Stimulated activated CD8-positive, alpha-beta memory T cell treated with anti-CD3 and anti-CD28 coated beads, Interleukin-4, amount 100 ng/mL, for 1 hour (primary cell): ENCODE measurements at places on chromosomes 2 and 18.

- DNase-seq, result no peak
Measured at GRCh38 chr2:164538240-164538866, 82.9 kb downstream of the GRB14 start.

- DNase-seq, result no peak
Measured at GRCh38 chr2:73252238-73253027, 18.3 kb downstream of the CCT7 start.

DNA sequence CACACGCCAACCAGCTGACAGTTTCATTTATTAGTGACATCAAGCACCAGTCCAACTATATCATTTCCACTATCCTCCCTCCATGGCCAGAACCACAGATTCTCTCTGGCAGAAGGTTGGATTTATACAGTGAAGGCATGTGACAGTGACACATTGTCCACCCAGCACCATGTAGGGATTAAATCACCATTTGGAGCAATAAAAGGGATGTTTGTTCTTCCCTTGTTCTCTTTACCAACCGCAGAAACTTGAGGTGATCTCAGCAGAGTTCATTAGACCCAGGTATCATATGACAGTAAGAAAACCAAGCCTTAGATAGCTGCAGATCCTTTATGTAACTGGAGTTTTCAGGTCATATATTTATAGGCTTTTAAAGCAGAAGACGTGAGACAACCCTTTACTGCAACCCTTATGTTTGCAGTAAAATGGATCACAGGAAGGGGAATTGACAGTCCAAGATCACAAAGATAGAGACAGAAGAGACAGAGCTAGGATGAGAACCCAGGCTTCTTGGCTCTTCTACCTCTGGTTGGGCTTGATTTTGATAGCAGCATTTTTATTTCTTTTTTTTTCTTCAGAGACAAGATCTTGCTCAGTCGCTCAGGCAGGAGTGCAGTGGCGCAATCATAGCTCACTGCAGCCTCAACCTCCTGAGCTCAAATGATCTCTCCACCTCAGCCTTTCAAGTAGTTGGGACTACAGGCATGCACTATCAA lies 80.1 kb downstream of the XDH start:
- no peak for DNase-seq

- DNase-seq, result no peak
Measured at GRCh38 chr2:236905976-236906375, 179.7 kb upstream of the COPS8 start.

DNA sequence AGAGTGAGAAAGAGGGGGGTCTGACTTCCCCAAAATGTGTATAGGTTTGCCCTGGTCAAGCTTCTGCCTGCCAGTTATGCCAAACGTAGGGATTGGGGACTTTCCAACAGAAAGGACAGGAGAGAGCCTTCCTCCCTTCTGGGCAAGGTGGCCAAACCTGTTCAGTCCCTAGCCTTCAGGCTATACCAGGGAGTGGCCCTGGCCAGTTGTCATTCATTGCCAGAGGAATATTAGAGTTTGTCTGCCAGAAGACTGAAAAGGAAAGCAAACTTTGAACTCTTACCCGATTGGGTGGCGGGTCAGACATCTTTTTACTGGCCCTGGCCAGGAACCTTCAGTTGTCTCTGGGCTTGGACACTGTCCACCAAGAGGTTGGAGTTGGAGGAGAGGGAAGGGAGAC lies 22.1 kb downstream of the RAB3GAP1 start:
- no peak for DNase-seq

GRCh38 chr18:36179562-36180355 lies 7.5 kb upstream of the MOCOS start:
- DNase-seq, result no peak

DNA sequence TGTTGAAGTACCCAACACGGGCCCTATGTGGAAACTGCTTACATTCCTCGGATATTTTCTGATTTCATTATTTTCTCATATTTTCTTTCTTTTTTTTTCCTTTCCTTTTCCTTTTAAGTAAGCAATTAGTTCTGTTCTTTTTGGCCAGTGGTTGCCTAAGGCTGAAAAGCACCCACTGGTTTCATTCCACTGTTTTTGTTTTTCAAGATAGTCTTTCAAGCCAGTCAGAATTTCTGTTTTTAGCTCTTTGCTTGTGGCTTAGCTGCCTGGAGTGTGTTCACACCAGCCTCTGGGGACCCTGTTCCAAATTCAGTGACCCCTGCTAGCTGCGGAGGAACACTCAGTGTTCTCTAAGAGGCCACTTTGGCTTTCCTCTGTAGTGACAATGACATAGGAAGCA lies 73.6 kb downstream of the NRP2 start:
- no peak for DNase-seq

DNA sequence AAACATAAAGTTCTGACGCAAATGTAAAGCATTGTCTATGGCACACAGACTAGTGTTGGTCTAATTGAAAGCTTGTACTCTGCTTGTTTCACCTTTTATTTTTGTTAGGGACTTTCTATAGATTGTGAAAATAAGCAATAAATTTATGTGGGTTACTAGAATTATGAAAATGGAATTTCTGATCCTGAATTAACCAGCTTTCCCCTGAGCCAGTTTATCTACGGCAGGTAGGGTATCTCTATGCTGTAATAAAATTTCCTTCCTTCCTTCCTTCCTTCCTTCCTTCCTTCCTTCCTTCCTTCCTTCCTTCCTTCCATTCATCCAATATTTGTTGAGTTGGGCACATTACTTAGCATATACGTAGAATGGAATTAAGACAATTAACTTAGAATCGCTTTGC lies 362.6 kb upstream of the SPRED2 start:
- DNase-seq, result no peak

DNA sequence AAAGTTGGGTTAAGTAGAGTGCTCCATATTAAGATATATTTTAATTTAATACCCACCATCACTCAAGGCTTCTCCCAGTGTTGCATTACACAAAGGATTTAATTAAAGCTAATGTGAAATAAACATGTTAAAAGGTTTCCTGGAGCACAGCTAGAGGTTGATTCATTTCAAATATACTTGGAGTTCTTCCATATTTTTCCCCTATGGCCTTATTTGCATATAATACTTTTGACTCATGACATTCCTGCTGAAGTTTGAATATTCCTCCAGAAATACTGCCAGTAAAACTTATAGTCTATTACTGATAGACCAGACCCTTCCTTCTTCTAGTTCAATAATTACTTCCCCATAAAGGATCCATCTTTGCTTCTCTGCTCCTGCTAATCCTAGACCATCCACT lies 227.5 kb downstream of the GULP1 start:
- no peak for DNase-seq

DNA sequence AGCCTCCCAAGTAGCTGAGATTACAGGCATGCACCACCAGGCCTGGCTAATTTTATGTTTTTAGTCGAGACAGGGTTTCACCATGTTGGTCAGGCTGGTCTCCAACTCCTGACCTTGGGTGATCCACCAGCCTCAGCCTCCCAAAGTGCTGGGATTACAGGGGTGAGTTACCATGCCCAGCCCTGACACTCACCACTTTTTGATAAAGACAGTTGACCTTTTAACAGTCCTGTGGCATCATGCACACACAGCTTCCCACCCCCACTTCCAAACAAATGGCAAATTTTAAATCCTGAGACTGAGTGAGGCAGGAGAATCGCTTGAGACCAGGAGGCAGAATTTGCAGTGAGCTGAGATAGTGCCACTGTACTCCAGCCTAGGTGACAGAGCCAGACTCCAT lies 6.2 kb upstream of the DNAJB2 start:
- DNase-seq, result no peak

- DNase-seq, result no peak
Measured at GRCh38 chr2:226483745-226484619, 315.6 kb downstream of the IRS1 start.

- DNase-seq, result no peak
Measured at GRCh38 chr2:32678825-32679224, 51.0 kb downstream of the TTC27 start.

GRCh38 chr2:119888680-119889079 lies 124.2 kb upstream of the EPB41L5 start:
- DNase-seq, result no peak

DNA sequence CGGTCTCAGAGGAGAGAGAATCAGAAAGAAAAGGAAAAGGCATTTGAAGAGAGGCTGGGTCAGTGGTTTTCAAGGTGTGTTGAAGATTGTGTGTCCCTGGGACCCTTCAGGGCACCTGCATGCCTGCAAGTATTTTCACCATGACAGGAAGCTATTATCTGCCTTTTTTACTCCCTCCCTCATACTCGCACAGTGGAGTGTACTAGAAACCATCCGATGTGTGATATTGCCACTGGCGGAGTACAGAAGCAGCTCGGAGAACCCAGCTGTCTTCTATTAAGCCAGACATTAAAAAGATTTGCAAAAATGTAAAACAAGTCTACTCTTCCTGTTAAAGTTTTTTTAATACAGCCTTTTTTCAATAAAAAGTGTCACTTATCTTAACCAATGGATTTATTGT lies 33.7 kb upstream of the RFX8 start:
- DNase-seq, result no peak

- peak; percentile 48 for DNase-seq
Measured at GRCh38 chr2:85266146-85267041, 61.4 kb downstream of the TGOLN2 start.

DNA sequence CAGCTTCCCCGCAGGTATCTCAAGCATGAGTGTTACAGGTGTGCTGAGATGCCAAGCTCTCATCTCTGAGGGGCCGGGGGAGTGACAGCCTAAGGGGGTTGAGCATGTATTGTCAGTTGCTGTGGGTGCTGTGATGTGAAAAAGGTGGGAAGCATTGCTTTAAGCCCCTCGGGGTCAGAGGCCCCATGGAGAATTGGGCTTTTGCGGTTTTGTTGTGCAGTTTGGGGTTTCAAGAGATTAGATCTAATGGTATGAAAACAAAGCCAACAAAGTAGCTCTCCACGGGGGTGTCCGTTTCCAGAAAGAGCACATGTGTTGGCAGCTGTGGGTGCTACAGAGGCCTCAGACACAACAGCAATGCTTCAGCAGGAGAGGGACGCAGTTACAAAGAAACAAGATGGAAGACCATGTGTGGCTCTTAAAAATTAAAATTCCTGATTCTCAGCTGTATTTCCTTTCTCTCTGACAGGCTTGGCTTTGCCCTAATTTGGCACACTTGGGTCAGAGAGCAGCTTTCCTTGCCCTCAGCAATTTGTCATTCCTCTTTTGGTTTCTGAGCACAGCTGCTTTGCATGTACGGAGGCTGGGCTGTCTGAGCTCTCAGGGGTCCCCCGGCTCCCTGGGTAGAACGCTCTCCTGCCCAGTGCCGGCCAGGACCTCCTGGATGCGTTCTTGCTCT lies 69.9 kb downstream of the TMEM247 start:
- no peak for DNase-seq

DNA sequence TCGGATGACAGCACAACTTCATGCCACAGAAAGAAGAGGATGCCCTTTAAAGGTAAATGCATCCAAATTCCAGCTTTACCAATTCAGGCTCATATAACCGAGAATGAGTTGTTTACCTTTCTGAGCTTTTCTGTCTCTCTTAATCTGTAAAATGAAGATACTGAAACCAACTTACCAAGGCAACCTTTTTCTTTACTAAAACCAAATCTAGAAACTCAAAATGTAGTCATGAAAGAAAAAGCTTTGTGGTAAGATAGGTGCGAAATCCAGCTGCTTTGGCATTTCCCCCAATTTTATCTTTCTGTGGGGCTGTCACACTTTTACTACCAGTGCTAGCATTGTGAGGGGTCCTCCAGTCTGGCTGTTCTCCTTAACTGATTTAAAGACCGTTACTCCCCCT lies 240.4 kb downstream of the IKZF2 start:
- no peak for DNase-seq

- DNase-seq, result no peak
Measured at GRCh38 chr2:64654063-64654811, 524 bp upstream of the SERTAD2 start.

DNA sequence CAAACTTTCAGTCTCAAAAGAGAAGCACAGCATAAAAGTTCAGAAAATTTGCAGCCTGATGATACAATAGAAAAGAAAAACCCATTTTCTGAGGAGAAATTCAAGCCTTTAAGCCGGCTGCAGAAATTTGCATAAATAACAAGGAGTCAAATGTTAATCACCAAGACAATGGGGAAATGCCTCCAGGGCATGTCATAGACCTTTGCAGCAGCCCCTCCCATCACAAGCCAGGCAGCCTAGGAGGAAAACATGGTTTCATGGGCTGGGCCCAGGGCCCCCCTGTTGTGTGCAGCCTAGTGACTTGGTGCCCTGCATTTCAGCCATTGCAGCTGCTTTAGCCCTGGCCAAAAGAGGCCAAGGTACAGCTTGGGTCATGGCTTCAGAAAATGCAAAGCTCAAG lies 54.1 kb upstream of the CAVIN2 start:
- no peak for DNase-seq

GRCh38 chr2:174529916-174530315 lies 43.1 kb upstream of the GPR155 start:
- DNase-seq, result no peak

DNA sequence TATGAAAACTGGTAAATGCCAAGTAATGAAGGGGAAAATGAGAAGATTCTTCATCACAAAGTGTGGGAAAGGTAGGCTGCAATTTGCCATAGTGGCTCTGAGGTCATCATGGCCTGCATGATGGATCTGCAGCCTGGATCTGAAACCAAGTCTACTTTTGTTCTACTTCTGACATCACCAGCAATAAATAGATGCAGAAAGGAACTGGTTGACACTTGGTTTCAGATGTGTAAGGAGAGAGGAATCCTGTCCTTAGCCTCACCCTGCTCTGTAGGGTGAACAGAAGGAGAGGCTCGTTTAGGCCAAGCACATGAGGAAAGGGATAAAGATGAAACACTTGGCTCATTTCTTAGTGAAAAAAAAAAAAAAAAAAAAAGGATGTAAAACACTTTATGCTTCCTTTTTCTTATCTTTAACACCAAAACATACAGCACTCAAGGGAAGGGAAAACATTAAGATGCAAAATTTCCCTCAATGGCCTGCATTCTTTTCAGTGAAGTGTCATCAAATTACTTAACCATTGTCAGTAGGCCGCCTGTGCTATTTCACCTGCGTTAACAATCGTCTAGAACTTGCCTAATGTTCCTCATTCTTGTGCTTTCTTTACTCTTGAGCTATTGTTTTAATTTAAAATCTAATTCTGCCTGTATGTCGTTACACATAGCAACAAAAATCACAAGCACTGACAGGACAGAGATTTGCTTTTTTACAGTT lies 3.9 kb downstream of the NEB start:
- no peak for DNase-seq

DNA sequence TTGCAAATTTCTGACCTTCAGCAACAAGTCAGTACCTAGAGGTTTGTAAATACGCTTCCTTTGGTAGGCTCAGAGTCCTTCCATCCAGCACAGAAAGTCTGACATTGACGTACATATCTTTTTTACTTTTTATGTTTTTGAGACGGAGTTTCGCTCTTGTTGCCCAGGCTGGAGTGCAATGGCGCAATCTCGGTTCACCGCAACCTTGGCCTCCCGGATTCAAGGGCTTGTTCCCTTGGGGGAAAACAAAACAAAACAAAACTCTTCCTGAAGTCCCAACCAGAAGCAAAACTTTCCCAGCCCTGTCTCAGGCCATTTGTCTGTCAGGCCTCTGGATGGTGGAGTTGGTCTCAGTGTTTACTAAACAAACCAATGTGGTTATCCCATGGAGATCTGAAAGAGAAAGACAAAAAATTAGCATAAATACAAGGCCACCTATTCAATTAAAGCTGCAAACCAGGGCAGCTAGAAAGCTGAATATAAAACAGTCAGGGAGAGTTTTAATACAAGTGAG lies 29.6 kb upstream of the ATL2 start:
- no peak for DNase-seq

GRCh38 chr18:61503688-61504087 lies 170.5 kb downstream of the CDH20 start:
- DNase-seq, result no peak
